NB4 (cell line): ENCODE measurements at places on chromosomes 16 and 17.

DNA sequence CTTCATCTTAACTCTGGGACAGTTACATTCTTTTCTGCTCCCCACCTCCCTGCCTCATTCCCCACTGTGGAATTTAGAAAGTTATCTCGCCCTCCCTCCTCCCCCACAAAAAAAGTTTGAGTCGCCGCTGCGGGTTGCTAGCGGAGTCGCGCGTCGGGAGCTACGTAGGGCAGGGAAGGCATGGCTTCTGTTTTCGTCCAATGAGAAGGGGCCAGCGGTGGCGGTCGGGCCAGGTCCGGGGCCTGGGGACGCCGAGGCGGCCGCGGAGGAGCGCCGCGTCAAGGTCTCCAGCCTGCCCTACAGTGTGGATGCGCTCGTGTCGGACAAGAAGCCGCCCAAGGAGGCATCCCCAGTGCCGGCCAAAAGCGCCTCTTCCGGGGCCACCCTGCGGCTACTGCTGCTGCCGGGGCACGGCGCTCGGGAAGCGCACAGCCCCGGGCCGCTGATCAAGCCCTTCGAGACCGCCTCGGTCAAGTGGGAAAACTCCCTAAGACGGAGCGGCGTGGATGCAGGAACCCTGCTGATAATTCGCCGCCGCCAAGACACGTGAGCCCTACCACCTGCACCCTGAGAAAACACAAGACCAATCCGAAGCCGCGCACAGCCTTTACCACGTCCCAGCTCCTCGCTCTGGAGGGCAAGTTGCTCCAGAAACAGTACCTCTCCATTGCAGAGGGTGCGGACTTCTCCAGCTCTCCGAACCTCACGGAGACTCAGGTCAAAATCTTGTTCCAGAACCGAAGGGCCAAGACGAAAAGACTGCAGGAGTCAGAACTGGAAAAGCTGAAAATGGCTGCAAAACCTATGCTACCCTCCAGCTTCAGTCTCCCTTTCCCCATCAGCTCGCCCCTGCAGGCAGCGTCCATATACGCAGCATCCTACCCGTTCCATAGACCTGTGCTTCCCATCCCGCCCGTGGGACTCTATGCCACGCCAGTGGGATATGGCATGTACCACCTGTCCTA lies 8.9 kb downstream of the OR4D1 start:
- DNase-seq, result no peak

GRCh38 chr16:58451265-58451689 lies 48.7 kb upstream of the NDRG4 start:
- no peak for DNase-seq

GRCh38 chr17:31494259-31495021 lies 103.0 kb downstream of the RAB11FIP4 start:
- DNase-seq, result peak; percentile 87

- DNase-seq, result no peak
These were observed 10.8 kb upstream of the MTMR4 start for GRCh38 chr17:58525239-58525638.

GRCh38 chr17:8708025-8708461 lies 36.6 kb downstream of the CCDC42 start:
- DNase-seq, result no peak

- no peak for DNase-seq
These were observed 20.9 kb downstream of the OSBPL7 start for GRCh38 chr17:47800686-47801085.

GRCh38 chr16:85149776-85150175 lies 37.5 kb upstream of the CIBAR2 start:
- no peak for DNase-seq

- DNase-seq, result peak; percentile 80
These were observed 2.3 kb upstream of the UBALD2 start for GRCh38 chr17:76262732-76263344.

DNA sequence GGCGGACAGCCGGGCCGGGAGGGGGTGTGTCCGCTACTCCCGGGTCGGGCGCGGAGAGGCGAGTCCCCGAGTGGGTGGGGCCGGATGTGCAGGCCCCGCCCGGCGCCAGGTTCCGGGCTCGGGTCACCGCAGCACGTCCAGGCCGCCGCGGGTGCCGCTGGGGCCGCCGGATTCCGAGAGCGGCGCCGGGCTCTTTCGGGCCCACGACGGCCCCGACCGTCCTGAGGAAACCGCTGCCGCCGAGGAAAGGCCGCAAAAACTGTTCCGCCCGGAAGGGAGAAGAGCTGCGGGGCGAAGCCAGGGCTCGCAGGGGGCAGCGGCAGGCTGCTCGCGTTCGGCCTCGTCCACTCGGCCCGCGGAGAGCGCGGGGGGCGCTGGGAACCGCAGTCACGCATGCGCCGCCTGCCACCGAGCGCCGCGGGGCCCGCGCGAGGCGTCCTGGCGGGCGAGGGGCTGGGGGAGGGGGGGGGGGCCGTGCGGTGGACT lies at the start of gene ZKSCAN2:
Gene ZKSCAN2 (minus strand): TSS at position 376 of the 486 bp plus-strand sequence. CDS start 718 bp downstream, outside the sequence.
- peak; percentile 92 for DNase-seq

- DNase-seq, result no peak
These were observed 280.9 kb downstream of the MAP2K4 start for GRCh38 chr17:12301551-12301950.

- DNase-seq, result no peak
These were observed 21.4 kb downstream of the TNFRSF13B start for GRCh38 chr17:16950488-16950887.

GRCh38 chr16:27792486-27793248 lies 242.7 kb downstream of the KATNIP start:
- DNase-seq, result no peak

DNA sequence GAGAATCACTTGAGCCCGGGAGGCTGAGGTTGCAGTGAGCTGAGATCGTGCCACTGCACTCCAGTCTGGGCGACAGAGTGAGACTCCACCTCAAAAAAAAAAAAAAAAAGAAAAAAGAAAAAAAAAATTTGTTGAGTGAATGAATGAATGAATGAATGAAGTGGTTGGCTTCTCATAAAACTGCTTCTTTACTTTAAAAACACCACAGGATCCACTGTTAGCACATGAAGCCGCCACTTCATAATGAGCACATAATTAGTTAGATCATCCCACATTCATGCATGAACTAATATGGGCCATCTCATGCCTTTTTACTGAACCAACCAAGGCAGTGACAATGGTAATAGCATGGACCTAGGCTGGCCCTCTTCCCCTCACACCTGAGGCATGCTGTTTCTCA lies 135.0 kb upstream of the XYLT1 start:
- no peak for DNase-seq

DNA sequence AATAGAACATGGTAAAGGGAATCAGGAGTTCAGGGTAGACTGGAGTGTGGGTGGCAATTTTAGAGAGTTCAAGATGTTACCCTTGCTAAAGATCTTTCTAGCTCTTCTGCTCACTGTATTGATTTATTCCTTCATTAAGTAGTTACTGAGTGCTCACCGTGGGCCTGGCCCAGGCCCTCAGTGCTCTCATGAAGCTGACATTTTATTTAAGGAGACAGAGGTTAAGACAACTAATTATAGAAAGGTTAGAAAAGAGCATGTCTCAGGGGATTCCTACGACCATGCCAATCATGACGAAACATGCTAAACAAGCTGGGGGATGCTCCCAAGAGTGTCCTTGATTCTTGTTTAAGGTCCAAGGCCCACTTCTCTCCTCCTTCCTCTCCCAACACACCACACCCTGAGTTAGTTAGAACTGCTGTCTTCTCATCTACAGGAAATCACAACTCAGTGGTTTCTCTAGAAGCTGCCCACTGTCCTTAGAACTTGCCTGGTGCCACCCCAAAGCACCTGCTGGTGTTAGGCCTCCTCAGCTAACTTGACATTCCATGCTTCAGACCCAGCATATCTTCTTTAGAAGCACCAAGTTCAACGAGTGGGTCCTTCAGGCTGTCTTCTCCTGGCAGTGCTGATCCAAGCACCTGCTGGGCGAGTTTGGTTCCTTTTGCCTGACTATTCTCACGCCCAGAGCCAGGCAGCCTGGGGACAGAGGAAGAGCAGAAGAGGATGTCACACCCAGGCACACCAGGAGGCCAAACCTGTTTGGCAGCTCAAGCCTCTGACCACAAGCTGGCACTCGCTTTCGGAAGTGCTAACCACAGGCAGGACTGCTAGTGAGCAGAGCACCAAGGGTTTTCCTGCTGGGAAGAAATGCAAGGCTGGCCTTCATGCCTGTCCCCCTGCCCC lies 79.0 kb downstream of the GAS7 start:
- DNase-seq, result peak; percentile 96

DNA sequence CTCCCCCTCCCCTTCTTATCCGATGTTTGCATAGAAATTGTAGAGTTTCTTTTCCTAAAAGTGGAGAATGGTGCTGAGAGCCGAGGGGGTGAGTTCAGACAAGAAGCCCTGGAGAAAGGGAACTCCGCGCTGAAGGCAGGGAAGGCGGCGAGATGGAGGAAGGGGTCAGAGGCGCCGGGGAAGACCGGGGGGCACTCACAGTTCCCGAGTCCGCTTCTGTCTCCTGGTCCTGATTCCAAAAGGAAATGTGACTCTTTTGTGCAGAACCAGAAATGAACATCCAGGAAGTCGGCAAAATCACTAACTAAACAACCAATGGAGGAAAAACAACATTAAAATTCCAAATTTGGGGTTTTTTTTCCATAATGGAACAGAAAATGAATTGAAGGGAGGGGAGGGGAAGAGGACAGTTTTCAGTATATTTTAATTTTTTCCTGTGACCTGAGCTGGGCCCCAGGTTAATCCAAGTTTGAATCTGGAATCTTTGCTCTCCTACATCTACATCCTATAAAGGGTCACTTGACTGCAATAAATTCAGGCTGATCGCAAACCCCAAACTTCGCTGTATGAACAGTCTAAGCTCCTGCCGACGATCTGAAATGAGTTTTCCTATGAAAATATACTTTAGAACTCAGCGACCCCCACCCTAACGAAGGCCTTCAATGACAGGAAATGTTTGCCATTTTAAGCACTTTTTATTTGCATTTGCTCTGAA lies 252.3 kb downstream of the C16orf95 start:
- DNase-seq, result peak; percentile 43

DNA sequence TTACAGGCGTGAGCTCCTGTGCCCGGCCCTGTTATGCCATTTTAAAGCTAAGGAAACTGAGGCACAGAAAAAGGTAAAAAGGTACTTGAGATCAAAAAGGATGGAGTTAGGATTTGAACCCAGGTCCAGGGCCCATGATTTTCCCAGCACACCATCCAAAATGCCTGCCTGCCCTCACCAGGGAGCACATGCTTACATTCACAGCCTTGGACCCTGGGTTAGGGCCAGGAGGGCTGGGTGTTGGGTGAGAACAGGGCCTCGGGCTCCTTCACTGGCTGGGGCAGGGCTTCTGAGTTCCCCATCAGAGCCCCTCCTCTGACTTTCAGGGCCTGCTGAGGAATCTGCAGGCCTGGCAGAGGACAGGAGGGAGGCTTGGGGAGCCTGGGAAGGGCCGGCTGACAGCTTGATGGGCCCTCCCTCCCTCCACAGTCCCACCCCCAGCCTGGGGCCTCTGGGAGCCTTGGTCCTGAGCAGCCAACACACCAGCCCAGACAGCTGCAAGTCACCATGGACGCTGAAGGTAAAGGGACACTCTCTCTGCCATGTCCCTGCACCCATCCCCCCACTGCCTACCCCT lies at the start of gene QPRT:
Gene QPRT (plus strand): TSS at position 490 of the 577 bp plus-strand sequence. CDS start 18 bp downstream, at position 508.
- DNase-seq, result no peak

- no peak for DNase-seq
These were observed 68.0 kb downstream of the MED13 start for GRCh38 chr17:61996916-61997605.

DNA sequence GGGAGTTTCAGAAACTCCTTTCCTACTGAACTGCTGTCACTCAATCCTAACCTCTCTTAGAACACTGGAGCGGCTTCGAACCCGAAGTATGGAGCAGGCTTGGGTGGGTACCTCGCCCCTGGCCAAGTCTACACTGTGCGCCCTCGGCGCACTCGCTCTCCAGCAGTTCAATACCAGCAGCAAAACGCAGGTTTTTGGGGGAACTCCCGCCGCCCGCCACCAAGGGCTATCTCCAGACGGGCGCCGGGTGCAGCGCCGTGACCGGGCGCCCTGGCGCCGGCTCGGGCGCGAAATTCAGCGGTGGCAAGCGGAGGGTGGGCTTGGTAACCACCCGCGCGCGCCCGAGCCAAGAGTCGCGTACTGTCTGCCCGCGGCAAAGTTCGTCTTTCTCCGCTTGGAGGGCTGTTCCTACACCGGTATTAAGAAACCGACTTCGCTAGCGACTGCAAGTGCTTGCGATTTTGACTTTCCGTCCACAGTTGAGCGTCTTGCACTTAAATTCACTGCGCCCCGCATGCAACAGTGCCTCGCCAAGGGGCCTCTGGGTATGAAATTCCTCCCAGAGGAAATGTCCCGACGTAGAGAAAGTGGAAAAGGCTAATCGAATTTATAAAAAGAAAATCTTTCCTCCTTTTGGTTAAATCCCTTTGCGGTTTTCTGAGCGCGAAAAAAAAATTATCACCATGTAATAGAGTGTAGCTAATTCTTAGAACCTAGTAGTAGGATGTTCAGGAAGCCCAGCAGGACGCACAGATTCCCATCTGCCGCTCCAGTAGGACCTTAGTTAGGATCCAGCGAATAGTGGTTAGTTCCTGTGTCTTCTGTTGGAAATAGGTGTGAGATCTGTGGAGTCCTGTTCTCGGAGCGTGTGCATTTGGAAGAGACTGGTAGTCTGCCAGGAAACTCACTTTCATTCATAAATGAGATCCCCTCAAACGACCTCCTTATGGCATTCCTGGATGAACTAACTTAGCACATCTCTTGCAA lies 5.0 kb upstream of the SALL1 start:
- no peak for DNase-seq

DNA sequence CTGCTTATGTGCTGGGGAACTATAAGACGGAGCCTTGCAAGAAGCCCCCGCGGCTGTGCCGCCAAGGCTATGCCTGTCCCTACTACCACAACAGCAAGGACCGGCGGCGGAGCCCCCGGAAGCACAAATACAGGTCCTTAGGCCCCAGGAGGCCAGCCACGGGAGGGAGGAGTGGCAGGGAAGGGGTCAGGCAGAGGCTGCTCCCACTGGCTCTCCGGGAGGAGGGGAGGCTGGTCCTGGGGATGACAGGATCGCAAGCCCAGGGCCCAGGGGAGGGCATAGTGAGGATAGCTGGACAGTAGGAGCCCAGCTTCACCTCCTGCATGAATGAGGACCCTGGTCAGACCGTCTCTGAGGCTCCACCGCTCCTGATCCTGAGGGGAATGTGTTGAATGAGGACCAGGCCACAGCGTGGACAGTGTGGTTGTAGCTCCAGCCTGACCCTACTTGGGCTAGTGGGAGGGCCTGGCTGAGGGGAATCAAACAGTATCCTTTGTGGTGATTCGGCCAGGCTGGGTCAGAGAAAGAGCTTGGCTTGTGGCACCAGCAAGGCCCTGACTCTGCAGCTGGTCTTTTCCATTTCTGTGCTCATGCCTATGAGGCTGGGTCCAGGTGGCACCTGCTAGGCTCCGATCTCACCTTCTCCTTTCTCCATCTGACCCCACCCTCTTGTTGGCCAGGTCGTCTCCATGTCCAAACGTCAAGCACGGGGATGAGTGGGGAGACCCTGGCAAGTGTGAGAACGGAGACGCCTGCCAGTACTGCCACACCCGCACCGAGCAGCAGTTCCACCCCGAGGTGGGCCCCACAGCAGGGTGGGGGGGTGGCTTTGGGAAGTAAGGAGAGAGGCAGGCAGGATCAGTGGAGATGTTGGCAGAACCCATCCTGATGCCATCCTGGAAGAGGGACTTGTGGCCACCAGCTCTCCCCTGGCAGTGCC lies 28.7 kb downstream of the UNK start:
- DNase-seq, result no peak
